ENCODE measurements at places on chromosomes 16 and 17.

DNA sequence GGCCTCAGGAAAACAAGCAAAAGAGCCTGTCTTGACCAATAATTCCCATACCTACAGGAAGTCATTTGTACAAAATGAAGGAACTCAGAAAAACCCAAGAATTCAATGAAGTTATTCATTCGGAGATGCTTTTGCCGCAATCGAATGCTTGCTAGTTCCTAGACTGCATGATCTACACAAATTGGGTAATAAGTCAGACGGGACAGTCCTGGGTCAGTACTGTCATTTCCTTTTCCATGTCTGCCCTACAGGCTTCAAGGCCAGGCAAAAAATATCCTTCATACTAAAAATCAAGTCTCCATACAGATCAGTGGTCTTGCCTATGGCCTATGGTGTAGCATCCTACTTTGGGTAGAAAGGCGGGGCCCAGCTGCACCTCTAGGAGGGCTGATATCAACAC lies 71.4 kb downstream of the CFDP1 start:
- DNase-seq: no peak

DNA sequence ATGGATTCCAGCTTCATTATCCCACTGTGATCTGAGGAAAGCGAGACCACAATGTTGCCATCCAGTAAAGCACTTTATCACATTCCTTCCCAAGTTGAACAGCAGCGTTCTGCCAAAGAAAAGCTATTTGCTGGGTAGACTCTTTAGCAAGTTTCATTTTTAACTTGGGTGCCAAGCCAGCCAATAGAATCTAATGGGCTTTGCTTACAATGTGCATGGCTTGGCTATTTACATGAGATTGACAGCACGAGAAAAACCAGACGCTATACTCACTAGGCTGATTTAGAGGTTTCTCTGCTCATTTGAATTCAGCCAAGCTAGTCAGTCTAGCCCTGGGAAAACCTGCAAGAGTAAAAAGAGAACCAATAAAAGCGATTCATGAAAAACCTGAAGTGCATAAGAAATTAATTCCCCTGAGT lies 108.9 kb downstream of the CDH13 start:
- DNase-seq: no peak

- DNase-seq: no peak
These were observed 608 bp upstream of the COX10 start for GRCh38 chr17:14068542-14069250.

GRCh38 chr16:79295162-79295561 lies 305.4 kb downstream of the MAF start:
- no peak for DNase-seq

DNA sequence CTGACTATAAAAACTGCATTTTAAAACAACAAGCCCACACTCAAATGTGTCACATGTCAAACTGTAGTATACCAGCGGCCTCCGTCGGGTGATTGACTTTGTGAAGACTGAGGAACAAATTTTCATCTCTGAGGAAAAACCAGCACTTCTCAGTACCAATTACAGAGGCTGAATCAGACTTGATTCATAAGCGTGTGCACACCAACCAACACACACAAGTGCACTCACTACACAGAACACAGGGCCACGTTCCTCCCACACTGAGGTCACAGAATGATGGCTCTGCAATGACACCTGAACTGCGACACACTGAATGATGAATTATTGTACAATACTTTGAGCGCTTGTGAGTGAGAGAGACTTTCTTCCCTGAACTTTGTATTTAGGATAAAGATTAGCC lies 29.6 kb downstream of the XPO6 start:
- no peak for DNase-seq

GRCh38 chr16:46885960-46886763 lies 2.0 kb downstream of the GPT2 start:
- DNase-seq: no peak

DNA sequence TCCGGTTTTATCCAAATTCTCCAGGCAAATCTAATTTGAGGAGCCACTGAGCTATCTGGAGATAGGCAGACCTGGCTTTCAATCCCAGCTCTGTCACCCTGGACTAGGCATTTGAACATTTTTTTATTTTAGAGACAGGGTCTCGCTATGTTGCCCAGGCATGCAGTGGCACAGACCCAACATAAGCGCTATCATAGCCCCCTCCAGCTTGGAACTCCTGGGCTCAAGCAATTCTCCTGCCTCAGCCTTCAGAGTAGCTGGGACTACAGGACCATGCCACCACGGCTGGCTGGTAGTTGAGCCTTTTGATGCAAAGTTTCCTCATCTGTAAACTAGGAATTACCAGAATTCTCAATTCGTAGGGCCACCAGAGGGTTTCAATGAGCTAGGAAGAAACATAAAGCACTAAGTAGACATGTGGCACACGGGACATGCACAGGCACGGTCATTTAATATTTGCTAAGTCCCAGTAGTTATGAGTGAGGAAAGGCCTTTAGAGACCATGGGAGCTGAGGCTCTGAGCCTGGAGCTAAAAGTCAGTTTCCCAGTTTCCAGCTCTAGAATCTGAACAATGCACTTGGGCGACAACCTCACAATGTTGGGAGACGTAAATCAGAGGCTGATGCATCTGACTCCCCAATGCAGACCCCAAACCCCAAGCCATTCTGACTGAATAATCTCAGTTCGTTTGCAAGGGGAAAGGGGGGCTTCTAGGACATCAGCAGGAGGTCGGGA lies 1.1 kb downstream of the ELOB start:
- no peak for DNase-seq

DNA sequence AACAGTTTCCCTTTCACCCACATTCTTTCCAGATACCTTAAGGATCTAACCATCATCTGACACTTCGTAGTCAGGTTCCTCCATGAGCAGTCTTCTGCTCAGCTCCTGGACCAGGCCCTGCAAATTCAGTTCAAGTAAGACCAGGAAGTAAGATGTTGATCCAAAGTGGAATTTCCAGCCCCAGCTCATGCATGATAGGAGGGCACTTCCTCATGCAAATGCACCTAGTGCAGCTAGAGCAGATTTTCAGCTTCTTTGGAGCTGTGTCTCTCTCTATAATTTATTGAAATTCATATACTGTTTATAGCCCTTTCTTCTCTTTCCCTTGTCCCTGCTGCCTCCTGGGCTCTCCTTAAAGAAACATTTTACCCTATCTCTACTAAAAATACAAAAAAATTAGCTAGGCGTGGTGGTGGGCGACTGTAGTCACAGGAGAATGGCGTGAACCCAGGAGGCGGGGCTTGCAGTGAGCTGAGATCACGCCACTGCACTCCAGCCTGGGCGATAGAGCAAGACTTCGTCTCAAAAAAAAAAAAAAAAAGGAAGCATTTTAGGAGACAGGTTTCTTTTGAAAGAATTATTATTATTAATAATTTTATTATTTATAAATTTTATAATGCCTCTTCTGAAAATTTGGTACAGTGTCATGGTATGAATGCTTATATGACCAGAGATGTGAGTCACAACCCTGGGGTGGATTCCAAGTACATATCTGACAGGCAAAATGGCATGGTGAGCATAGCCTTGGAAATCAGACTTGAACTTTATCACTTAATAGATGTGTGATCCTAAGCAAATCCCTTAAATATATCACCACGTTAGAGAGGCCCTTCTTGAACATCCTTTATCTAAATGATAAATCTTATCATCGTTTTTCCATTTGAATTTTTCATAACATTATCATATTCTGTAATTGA lies 94.3 kb downstream of the SSH2 start:
- no peak for DNase-seq

DNA sequence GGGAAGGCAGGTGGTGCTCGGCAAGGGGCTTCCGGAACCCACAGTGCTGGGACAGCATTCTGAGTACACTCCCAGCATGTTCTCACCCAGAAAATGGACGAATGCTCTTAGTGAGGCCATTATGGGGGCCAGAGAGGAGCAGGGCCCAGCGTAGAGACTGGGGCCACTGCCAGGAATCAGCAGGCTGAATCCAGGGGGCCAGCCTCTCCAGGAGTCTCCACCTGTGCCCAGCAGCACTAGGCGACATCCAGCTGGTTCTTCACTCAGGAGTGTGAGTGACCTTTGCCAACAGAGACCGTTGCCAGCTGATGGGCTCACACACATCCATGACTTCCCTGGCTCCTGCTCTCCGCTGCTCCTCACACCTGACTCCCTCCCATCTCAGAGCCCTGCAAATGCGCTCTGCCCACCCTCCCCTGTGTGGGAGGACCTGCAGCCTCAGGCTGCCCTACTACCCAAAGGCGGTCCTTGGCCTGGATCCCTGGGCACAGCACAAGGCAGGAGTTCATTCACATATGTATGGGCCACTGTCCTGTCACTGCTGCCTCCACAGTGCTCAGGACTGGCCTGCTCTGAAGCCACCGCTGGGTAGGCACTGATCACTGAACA lies 5.1 kb downstream of the RHBDF1 start:
- no peak for DNase-seq

GRCh38 chr17:81271226-81271625 lies 23.9 kb downstream of the SLC38A10 start:
- no peak for DNase-seq

DNA sequence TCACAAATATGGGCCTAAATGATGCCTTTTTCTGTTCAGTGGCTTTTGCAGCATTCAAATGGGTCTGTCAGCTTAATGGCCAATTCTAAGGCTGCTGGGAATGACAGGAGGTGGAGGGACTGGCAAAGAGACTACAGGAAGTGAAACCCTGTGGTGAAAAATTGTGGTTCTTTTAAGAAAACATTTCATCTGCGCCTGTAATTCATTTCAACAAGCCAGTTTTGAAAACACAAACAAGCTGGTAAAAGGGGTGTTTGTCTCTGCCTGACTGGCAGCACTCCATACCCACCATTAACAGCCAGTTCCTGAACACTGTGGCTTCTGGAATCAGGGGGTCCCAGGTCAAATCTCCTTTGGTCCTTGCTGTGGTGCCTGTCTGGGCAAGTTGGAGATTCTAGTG lies 3.6 kb upstream of the KDM8 start:
- no peak for DNase-seq

GRCh38 chr17:75650874-75651273 lies 16.1 kb downstream of the RECQL5 start:
- DNase-seq: no peak

DNA sequence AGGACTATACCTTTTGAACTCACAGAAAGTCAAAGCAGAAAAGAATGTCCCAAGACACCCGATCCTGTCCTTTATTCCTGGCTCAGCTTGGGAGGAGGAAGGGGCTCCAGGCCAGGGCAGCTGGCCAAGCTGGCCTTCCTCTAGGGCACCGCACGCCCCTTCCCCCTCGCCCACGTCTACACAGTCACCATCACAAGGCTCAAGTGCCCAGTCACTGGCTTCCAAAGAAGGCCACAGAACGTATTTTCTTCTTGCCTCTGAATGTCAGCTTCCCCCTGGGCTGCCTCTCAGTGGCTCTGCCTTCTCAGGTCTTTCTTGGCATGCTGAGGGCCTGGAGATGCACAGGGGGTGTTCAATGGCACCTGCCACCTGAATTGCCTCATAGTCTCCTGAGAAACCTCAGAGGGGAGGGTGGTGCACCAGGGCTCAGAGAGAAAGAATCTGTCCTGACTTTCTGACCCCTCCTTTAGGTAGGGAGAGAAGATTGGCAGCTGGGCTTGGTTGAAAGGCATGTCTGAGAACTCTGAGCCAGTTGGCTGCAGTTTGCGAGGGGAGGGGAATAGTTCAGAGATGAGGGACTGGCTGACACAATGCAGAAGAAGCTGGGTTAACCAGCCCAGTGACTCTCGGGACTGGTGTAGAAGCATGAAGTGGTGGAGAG lies 2.1 kb downstream of the DHRS11 start:
- DNase-seq: no peak

GRCh38 chr16:85586380-85587104 lies 26.6 kb upstream of the GSE1 start:
- DNase-seq: no peak

GRCh38 chr17:47325176-47325575 lies 1.4 kb downstream of the EFCAB13 start:
- no peak for DNase-seq

DNA sequence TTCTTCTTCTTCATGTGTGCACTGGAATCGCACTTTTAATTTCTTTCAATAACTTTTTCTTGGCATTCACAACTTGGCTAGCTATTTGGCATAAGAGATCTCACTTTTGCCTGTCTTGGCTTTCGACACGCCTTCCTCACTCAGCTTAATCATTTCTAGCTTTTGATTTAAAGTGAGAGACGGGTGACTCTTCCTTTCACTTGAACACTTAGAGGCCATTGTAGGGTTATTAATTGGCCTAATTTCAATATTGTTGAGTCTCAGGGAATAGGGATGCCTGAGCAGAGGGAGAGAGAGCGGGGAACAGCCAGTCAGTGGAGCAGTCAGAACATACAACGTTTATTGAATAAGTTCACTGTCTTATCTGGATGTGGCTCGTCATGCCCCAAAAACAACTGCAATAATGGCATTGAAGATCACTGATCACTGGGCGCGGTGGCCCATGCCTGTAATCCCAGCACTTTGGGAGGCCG lies 200.3 kb downstream of the SEC14L1 start:
- DNase-seq: no peak

DNA sequence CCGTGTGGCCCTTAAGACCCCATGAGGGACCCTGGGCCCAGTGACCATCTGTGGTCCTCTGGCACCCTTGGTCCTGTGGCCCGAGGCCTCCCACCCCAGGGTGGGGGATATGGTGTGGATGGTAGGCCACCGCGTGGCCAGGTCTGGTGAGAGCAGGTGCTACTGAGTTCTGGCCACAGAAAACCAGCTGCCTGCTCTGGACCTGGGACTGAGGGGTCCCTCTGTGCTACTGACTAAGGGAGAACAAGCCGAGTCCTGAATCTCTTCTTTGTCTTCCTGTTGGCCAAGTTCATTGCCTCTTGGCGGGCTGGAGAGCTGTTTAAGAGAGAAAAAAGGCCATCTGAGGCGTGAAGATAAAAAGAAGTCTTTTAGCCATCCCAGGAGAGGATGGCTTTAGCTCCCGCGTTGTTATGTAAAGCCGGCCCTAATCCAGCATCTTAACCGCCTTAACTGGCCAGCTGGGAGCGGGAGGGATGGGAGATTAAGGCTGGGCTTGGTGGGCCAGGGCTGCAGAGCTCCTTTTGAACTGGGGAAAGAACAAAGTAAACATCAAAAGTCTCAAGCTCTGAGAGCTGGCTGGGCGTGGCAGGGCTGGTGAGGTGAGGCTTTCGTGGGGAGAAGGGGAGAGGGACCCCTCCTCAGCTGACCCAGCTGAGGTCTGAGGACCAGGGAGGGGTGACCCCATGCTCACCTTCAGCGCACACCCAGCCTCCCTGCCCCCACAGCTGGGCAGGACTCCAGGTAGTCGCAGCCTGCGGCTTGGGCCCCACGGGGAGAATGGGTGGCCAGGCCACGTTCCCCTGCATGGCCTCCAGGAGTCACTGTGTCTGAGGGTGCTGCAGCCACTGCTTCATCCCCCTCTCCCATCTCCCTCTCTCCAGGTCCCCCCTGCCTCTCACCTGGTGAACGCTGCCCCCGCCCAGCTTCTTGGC lies 62.4 kb downstream of the NKD1 start:
- no peak for DNase-seq

- peak; percentile 50 for DNase-seq
These were observed 33.9 kb downstream of the AXIN1 start for GRCh38 chr16:318628-319027.
